AG04450 (cell line): ENCODE measurements at places on chromosomes 16 and 17.

- DNase-seq: peak; percentile 55
These were observed 7.4 kb downstream of the KDM6B start for GRCh38 chr17:7841396-7841914.

DNA sequence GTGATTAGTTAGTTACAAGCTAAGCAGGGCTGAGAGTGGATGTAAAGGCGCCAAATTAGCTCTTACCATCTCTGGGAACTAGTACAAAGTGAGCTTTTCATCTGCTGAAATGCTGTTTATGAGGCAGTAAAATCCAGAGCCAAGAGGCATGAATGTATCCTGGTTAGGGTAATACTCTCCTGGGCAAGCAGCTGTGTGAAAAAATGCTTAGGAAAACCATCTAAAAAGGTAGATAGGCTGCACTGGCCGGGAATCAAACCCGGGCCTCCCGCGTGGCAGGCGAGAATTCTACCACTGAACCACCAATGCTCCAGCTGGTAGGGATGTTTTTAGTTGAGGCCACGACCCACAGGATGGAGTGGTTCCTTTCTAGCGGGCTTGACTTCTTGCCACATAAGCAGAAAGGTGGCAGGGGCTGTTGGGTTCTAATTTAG is 23.0 kb downstream of the VAC14 start:
- no peak for DNase-seq

DNA sequence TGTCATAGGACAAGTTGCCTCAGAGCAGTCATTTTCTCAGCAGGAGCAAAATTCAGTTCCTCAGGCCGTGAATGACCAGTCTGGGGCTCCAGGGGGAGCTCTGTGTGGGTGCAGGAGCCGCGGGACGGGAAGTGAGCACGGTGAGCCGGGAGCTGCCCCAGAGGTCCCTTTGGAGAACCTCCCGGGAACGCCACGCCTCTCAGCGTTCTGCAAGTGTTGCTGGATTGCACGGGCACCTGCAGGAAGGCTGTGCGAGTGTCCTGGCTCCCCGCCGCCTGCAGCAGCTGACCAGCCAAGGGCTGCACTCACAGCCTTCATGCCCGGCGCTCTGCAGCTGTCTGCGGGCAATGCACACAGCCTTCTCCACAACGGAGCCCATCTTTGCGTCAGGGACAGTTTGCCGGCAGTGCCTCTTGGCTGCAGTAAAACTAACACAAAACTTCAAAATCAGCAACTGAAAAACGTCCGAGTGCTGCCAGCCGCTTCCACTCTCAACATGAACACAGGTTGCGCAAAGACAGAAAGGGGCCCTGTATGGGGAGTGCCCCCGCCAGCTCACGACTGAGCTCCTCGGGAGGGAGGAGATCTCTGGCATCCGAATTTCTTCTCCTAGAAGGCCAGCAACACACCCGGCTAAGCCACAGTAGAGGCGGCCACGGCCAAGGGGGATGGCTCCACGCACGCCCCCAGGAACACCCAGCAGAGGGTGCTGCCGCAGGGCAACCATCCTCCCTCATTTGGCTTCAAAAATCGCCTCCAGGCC is 16.0 kb downstream of the NDUFAF8 start:
- peak; percentile 54 for DNase-seq

DNA sequence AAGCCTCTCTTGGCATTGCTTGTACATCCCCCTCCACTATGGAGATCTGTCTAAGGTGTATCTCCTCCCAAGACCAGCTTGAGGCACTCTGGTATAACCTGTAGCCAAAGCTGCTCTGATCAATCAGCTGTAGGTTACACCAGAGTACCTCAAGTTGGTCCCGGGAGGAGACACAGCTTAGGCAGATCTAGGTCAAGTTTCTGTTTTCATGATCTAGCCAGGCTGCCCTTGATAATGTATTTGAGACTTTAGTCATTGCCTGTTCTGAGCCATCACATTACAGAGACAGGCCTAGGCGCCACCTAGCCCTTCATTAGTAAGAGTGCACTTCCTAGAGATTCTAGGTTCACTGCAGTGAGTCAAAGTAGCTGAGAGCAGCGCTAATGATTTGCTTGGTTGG is 31.4 kb downstream of the ASGR1 start:
- DNase-seq: no peak

GRCh38 chr17:6045621-6046357 is 24.4 kb upstream of the WSCD1 start:
- no peak for DNase-seq

GRCh38 chr17:60060474-60060873 is 18.2 kb downstream of the HEATR6 start:
- DNase-seq: no peak

DNA sequence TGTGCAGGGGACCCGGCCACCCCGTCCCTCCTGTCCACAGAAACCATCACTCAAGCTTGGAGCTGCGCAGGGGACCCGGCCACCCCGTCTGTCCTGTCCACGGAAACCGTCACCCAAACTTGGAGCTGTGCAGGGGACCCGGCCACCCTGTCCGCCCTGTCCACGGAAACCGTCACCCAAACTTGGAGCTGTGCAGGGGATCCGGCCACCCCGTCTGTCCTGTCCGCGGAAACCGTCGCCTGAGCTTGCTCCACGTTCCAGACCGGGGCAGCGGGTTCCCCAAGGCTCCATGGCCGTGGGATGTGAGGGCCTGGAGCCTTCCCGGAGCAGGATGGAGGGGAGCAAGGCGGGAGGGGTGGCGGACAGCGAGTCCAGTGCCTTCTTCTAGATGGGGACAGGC is 25.2 kb downstream of the SOX8 start:
- no peak for DNase-seq

DNA sequence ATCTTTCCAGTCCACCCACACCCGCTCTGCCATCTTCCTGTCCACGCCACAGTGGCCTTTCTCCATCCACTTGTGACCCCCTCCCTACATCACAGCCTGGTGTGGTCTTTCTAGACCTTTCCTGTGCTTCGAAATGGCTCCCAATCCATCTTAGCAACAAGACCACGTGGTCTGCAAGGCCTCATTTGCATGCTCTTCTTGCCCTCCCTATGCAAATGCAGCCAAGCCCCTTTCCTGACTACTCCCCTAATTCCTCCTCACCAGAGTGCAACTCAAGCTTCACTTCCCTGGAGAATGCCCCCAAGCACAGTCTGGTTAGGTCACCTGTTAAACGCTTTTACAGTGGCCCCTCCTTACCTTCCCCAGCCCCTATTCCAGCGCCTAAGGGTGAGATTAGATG is 6.1 kb downstream of the PPP1R9B start:
- DNase-seq: no peak

- no peak for DNase-seq
These were observed 233.3 kb downstream of the XYLT1 start for GRCh38 chr16:17237350-17237944.

DNA sequence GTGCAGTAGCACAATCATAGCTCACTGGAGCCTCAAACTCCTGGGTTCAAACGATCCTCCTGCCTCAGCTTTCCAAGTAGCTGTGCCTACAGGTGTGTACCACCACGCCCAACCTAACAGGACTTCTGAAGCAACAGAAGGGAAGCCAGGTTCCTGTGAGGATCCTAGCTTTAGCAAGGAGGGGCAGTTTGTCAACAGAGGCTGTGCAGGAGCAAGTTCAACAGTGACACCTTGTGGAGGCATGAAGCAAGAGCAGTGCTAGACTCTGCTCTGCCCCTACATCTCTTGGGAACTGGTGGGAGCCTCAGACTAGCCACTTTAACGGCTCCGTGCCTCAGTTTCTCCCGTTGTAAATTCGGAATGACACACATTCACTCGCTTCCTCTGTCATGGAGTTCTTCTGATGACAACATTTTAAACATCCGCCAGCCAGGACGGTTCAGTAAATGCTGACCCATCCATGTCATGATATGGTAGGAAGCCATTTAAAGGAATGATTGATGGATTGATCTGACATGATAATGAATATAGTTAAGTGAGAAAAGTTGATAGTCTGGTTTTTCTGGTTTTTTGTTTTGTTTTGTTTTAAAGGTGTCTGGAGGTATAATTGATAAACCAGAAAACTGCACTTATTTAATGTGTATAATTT is 218.7 kb downstream of the MRTFB start:
- no peak for DNase-seq

DNA sequence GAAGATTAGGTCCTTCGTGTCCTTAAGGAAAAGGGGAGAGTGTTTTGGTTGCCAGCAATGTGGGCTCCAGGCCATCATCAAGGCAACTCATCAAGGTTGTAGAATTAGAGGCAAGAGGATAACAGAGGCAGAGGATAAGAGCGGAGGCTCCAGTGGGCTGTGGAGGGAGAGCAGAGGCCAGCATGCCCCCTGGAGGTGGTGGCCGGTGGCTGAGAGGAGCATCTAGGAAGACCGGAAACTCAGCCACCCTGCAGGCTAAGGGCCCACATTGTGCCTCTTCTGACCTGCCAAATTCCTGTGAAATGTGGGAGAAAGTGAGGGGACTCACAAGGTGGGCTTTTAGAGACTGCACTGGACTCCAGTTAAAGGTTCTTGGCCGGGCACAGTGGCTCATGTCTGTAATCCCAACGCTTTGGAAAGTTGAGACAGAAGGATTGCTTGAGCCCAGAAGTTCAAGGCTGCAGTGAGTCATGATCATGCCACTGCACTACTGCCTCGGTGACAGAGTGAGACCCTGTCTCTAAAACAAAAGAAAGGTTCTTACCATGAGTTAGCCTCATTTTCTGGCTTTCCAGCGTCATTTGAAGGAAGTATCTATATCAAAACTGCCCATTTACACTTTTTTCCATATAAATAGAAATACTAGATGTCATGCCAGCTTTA is 62.7 kb upstream of the ADORA2B start:
- no peak for DNase-seq

DNA sequence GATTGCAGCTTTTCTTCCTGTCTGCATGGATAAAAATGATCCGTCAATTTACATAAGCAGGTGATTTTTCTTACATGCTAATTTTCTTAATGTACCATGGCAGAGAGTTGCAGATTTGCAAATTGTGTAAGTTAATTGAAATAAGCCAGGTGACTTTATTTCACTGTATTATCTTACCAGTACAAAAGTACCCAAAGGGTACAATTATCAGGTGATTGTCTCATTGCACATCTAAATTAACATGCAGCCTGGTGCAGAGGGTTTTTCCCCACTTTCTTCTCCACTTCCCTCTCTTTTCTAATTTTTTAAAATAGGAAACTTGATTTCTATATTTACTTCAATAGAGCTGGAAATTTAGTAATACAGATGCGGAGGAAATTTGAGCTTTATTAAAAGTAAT is 11.2 kb downstream of the NLK start:
- no peak for DNase-seq

- DNase-seq: no peak
These were observed 25.8 kb downstream of the WSB1 start for GRCh38 chr17:27319541-27320221.

- DNase-seq: no peak
These were observed 220.3 kb upstream of the MON1B start for GRCh38 chr16:76970745-76971099.

DNA sequence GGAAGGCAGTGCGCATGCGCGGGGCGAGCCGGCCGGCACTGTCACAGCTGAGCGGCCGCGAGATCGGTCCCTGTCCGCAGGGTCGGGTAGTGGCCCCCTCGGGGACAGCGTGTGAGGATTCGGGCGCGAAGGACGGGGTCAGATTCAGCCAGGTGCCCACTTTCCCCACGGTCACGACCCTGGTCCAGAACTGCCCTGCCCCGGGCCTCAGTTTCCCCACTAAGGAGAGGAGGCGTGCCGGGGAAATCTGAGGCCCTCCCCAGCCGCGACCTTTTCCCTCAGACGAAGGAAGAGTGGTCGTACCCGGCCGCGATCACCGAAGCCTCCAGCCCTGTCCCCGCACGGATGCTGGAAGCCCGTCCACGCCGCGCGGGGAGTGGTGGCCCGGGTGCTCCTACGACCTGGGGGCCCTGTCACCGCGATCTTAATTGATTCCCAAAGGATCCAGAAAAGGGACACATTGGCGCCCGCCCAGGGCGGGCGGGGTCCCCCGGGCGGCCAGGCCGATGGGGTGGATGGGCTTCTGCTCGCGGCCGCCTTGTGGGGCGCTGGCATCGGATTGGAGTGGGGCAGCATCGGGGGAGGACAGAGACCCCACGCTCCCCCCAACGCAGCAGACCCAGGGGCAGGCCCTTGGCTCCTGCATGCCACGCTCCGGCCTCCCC is 57.7 kb downstream of the SRL start:
- DNase-seq: no peak

DNA sequence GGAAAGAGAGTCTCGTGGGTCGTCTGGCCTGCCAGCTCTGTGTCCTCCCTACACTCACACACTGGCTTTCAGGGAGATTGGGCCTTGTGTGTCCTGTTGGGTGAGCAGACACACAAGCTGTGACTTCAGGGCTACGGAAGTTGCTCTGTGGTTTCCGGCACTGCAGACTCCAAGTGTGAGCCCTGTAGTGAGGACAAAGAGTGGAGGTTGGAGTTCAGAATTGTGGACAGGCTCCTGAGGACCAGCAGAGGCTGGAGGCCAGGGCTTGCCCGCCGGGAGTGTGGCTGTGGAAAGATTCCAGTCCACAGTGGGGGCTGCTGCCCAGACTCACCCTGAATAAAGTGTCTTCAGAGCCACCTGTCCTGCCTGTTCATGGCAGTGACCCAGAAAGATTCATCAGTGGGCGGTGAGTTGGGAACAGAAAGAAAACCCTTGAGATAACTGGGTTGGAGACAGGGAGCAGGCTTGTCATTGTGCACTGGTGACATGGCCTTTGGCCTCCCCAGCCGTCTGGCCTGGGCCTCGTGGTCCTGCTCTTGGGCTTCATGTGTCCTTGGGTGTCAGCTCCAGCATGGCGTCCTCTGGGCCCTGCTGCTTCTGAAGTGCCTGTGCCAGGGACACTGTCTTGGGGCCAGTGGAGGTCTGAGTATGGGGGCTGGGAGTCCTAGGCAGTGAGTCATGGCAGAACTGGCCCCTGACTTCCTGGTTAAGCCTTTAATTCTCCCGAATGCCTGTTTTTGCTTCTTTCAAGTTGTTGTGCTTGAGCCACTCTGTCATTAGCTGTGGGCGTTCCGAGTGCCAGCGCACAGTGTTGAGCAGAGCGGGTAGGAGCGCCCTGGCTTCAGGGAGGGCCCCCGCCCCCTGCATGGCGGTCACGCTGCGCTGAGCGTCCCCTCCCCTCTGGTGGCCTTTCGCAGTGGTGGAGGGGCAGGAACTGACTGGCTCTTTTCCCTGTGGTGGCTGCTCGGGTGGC is 19.9 kb upstream of the ZNF750 start:
- no peak for DNase-seq

GRCh38 chr16:16008666-16009065 is 59.2 kb downstream of the ABCC1 start:
- DNase-seq: no peak

DNA sequence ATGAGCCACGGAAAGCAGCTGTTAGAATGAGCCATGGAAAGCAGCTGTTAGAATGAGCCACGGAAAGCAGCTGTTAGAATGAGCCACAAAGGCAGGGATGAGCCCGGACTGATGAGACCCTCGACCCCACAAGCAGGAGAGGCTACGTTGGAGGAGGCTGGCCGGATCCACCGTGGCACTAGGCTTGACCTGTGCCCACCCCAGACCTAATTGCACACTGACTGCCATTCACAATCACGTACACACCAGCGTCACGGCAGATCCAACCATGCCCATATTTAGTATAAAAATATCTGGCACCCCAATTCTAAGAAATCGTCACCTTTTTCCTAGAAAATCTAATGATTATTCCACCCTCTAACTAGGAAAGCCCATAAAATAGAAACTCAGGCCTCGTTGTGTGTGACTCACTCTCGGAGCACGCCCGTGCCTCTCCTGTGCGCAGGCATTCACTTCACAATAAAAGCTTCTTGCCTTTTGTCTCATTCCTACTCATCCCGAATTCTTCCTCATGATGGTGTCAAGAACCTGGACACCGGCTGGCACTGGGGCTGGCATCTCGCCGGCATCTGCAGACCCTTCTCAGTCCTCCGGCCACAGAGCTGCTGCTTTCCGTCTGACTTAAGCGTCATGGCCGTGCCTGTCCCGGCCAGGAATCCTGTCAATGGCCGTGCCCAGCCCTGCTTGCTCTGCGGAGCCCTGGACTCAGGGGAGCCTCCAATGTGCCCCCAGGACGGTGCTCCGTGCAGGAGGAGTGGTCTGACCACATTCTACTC is 5.5 kb upstream of the SECTM1 start:
- DNase-seq: peak; percentile 30
